ENCODE measurements at places on chromosomes 5 and 9. TPM values are rescaled to one million over a fixed set of nuclear protein-coding genes. Genes with fewer than 3 reads are reported as not detected.
A peak's percentile ranks its signal among the peaks of the same experiment; 100 is the strongest.

GRCh38 chr5:65702036-65702435 lies 19.9 kb downstream of the SGTB start:
- no peak for DNase-seq

Gene CCT5
- 166 TPM for polyA plus RNA-seq

Gene PCDHA10
- 0.05 TPM for polyA plus RNA-seq

DNA sequence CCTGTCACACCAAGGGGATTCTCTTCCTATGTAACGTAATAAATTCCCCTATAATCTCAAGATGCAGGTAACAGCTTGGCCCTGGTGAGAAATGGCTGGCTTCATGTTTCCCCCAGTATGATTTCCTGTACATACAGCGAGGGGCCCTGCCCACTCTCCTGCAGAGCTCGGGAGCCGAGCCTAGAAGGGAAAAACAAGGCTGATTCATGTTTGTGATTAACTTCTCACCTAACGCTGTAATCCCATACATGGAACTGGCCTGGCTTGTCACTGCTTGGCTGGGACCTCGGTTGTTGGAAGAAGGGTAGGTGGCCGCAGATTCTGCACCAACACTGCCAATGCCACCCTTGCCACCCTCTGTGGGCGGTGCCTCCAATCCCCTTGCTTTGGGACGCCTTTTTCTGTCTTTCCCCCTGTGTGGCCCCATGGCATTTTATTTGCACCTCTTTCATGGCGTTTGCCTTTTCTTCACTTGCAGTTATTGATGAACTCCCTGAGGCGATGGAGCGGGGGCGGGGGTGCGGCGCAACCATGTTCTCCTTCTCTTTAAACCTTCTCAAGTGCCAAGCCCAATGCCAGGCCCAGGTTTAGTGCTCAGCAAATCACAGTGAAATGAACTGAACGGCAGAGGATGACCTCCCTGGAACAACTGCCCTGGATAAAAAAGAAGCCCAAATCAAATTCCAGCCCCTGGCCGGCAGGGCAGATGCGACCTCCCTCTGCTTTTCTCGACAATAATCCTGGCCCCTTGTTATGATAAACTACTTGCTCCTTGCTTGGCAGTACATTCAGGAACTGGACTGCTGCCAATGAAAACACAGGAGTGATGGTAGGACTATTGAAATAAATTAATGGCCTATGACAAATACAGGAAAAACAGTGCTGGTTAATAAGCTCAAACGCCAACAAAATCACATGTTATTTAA lies 108.1 kb downstream of the TMEM174 start:
- DNase-seq = peak; percentile 59

Gene PPP3R2
- polyA plus RNA-seq = not detected

- DNase-seq = no peak
These were observed 170.6 kb downstream of the CHSY3 start for GRCh38 chr5:130074820-130075219.

Gene OR2V1
- polyA plus RNA-seq = 0.08 TPM

Gene CATSPER3
- 0.58 TPM for polyA plus RNA-seq

Gene NCS1
- 66.1 TPM for polyA plus RNA-seq

- peak; percentile 23 for DNase-seq
These were observed 96.6 kb downstream of the BRINP1 start for GRCh38 chr9:119272500-119273211.

Gene NRG2
- 1.5 TPM for polyA plus RNA-seq

- DNase-seq = peak; percentile 51
These were observed 45.5 kb upstream of the ANKRD33B start for GRCh38 chr5:10518347-10518746.

Gene IPO11
- 22.6 TPM for polyA plus RNA-seq

Gene CHSY3
- polyA plus RNA-seq = 8.4 TPM

GRCh38 chr9:94269264-94269663 lies 10.2 kb downstream of the ZNF169 start:
- DNase-seq = no peak

GRCh38 chr5:71662381-71662780 lies 56.7 kb upstream of the CARTPT start:
- no peak for DNase-seq

DNA sequence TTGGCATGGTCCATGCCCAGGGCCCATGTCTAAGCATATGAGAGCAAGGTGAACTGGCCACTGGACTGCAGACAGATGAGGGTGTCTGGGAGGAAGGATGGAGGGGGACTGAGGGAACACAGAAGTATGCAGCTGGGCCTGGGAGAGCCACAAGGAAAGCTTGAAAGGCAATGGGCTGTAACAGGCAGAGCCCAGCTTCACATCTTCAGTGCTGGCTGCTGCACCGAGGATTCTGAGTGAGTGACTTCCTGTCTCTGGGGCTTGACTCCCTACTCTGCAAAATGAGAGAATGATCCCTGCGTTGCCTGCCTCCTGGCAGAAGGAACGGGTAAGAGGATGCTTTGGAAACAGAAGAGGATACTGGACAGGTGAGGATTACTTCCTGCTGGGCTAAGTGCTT lies 29.0 kb downstream of the COL15A1 start:
- no peak for DNase-seq

DNA sequence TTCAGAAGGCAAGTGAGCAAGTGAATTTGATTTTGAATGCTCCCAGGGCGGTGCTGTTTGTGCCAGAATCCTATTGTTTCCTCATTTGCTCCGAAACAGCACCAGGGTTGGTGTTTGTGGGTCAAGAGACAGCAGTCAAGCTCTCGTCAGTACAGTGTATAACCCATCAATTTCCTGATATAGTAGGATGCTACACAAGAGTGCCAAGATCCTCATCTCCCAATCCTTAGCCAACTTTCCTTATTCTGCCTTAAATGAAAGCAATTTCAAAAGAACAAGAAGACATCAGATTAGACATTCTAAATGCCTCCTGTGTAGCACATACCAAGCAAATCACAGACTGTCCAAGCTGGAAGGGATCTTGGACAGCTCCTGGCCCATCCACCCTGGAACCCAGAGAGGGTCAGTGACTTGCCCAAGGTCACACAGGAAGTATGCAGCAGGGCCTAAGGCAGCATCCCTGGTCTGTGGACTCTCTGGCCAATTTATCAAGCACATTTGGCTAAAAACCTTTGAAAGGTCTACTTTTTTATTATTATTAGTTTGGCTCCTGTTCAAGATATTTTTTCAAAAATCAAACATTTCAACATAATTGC lies 4.5 kb downstream of the WHRN start:
- DNase-seq = no peak

Gene MIER3
- 18.0 TPM for polyA plus RNA-seq

DNA sequence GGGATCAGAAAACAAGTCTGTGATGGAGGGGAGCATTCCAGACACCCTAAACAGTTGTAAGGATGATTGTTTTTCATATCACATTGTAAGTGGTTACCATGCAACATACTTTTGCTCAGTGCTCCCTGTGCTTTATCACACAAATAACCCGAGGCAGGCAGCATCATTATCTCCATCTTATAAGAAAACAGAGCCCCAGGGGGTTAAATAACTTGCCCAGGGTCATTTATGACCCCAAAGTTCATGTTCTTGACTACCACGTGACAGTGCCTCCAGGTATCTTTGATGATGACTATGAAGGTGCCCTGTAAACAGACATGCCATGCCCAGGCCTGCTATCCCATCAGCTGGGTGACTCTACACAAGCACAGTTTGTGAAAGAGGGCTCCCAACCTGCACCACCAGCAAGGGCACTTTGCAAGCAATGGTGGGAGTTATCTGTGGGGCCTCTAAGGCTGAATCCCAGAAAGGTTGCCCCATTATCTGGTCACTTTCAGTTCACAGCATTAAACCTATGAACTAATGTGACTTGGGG lies 9.5 kb downstream of the GNPDA1 start:
- DNase-seq = no peak

- no peak for DNase-seq
These were observed 249.6 kb upstream of the EDIL3 start for GRCh38 chr5:84634256-84634655.

Data from muscle of leg (tissue), 16 donors.